ENCODE measurements at places on chromosomes 1 and 21.

- no peak for DNase-seq
These were observed 5.1 kb upstream of the VWA1 start for GRCh38 chr1:1430114-1430982.

DNA sequence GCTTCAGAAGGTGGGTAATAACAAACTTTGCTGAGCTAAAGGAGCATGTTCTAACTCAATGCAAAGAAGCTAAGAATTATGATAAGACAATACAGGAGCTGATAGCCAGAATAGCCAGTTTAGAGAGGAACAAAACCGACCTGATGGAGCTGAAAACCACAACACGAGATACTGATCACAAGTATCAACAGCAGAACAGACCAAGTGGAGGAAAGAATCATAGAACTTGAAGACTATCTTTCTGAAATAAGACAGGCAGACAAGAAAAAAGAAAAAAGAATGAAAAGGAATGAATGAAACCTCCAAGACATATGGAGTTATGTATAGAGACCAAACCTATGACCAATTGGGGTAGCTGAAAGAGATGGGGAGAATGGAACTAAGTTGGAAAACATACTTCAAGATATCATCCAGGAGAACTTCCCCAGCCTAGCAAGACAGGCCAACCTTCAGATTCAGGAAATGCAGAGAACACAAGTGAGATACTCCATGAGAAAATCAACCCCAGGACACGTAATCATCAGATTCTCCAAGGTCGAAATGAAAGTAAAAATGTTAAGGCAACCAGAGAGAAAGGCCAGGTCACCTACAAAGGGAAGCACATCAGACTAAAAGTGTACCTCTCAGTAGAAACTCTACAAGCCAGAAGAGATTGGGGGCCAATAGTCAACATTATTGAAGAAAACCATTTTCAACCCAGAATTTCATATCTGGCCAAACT, 20.5 kb downstream of the CD84 start:
- no peak for DNase-seq

DNA sequence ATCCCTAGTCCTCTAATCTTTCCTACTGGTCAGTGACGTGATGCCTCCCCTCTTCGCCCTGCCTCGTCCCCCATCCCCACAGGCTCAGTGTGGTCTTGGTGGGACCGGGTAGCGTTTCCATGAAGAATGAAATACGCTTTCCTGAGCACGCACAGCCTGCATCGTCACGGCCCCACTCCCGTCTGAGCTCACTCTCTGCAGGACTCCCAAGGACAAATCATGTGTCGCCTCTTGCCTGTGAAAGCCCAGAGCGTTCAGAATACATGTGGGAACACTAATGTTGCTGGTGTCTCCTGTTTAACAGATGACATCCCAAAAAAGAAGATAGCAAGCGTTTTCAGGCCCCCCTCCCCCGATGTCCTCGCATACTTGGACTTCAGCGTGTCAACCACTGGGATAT, 49.2 kb downstream of the S100B start:
- no peak for DNase-seq

DNA sequence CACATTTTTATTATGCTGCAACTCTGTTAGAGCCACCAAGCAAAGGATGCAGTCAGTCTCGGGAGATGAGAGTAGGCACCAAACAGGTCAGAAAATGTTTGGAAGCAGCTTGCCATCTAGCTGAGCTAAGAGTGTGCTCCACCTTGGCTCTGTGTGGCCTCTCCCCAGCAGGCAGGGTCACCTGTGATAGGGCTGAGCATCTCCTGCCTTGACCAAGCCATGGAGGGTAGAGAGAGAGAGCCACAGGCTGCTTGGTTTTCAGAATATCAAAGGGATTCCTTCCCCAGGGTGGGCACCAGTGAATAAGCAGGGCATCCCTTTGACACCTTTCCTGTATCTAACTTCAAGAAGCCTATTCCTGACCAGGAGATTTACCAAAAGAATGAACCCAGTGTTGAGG, 135.5 kb downstream of the SDCCAG8 start:
- DNase-seq = no peak

DNA sequence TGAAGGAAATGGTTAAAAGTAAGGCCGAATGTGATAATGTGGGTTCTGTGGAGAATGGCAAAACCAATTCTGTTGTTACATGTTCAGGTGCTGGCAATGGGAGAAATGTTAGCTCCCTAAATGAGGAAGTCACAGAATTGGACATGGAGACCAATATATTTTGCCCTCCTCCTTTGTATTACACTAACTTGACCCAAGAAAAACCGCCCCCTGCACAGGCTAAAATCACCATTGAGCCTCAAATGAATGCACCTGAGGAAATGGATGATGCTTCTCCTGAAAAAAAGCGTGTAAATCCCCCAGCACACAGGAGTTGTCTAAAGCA, 932 bp downstream of the MAP10 start:
- DNase-seq = no peak

DNA sequence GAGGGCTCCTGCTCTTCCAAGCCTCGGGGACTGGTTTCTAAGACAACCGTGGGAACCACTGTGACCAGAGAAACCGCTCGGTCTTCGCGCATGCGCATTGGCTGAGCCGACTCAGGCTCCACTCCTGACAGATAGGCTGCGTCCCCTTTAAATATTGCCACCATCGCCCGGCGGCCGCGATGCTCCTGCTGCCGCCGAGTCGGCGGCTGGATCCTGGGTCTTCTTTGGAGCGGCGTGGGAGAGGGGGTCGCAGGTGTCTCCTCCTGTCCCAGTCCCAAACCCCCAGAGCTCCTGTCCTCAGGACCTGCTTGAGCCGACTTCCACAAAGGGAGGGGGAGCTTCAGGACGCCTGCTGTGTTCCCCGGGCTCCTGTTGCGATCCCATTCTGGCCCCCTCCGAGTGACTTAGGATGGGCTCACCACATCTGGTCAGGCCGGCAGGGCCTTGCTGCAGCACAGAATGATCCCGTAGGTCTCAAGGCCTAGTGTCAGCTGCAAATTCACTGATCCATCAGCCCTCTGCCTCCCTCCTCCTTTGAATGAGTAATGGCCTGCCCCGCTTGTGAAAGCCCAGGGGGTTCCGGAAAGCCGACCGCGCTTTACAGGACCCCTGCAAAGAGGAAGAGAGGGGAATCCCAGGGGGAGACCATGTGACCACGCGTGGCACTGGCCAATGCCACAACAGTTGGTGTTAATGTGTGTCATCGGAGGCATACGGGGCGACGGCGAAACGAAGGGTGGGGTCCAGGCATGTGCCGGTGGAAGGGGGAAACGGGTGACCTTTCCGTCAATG, 683.2 kb upstream of the TPTE start:
- DNase-seq = peak; percentile 91

- no peak for DNase-seq
These were observed 525.2 kb upstream of the PBX1 start for GRCh38 chr1:164033782-164034181.

- no peak for DNase-seq
These were observed 257.7 kb downstream of the KCNH1 start for GRCh38 chr1:210876275-210876674.

GRCh38 chr1:114097109-114097508, 56.6 kb downstream of the SYT6 start:
- no peak for DNase-seq

- DNase-seq = no peak
These were observed 1290.7 kb upstream of the ADGRL2 start for GRCh38 chr1:80509965-80510522.

- no peak for DNase-seq
These were observed 344.5 kb downstream of the SMYD3 start for GRCh38 chr1:246162560-246162959.

DNA sequence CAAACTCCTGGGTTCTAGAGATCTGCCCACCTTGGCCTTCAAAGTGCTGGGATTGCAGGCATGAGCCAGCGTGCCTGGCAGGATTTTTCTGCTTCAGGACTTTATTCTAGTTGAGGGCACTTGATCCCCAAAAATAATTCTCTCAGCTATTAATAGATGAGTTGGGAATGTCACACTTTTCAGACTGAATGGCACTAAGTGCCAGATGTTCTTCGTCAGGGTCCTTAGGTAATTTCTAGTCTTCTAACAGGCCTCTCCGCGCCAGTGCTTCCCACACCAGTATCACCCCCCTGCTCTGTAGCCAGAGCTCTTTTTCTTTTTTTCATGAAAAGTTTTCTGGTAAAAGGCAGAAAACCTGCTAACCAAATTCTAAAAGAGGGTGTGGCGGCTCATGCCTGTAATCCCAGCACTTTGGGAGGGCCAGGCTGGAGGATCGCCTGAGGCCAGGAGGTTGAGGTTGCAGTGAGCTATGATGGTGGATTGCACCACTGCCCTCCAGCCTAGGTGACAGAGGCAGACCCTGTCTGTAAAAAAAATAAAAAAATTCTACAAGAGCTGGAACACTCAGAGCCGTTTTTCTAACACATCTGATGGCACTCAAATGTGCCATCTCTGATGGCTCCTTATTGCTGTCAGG, 6.1 kb upstream of the SARS1 start:
- no peak for DNase-seq

GRCh38 chr1:206588492-206588891, 23.8 kb downstream of the EIF2D start:
- DNase-seq = no peak

Measured in NCI-H748 treated with DMSO at 0.1 percent for 48 hours (cell line).